Kidney tubule cell (primary cell): ENCODE measurements at places on chromosomes 12 and 14.

DNA sequence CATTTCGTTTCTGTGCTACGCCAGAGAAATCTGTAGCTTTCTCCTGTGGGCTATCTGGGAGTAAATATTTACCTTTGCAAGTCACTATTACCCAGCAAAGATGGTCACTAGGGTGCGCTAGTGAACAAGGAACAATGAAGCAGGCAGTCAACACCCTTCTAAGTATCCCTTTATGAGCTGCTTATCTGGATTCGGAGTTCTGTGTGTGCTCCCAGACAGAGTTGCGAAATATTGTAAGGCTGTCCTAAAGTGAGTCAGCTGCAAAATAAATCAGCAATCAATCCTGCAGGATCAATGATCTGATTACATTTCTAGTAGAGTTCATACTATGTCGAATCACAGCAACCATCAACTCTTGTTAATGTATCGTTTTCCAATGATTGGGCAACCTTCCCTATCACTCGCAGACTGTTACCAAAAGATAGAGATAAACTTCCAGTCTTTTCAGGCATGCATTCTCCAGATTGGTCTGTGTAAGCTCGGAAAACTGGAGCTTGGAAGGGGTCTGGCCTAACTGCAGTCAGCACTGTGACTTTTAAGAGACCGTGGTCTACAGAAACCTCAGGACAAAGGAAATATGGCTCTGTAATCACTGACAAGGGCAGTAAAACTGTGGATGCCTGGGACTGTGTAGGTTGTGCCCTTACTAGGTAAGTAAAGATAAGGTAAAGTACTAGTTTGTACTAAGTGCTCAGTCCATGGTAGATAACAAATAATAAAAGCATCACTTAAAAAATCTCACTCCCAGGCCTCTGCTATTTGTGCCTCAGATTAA, 133.5 kb downstream of the KCNK10 start:
- DNase-seq = peak; percentile 83

GRCh38 chr12:105100207-105100985, 7.1 kb upstream of the WASHC4 start:
- DNase-seq = peak; percentile 50

DNA sequence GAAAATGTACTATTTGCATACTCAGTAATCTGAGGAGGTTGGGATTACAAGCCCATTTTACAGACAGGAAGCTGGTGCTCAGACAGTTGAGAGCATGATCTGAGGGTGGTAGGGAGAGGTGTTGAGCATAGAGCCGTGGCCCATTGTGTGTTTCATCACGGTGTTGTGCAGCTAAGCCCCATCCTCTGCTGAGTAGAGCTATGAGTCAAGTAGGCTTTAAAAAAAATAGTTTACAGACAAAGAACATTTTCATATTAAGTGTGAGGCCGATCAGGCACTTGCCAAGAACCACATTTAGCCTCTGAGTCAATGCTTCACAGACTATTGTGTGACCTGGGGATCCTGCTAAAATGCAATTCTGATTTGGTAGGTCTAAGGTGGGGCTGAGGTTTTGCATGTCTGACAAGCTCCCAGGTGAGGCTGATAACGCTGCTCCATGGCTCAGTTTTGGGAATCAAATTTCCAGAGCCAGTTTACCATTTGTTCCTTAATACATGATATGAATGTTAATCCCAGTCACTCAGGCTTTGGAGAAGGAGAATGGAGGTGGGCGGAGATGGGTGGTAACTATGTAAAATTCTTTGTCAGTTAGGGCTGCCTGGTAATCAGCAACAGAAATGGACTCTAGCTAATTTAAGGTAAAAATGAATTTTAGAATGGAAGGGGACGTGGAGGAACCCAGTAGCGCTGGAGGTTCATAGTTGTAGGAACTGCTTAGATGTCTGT, 22.2 kb downstream of the ZNF664 start:
- DNase-seq = peak; percentile 66

DNA sequence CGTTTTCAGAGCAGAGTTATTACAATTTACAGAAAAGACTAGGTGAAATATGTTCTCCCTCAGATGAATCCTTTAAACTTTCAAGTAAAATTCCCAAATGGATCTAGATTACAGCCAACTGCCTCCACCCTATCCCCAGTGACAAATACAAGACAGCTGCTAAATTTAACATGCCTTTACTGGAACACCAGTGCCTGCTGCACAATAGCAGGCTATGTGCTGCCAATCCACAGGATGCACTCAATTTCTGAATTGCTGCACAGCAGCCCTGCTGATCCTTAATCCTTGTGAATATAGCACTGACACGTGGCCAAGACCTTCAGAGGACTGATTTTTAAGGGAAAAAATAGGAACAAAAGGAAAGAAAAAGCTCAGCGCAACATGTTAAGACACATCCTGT, 128.9 kb downstream of the CCER1 start:
- DNase-seq = no peak

GRCh38 chr12:69620921-69621320, 10.2 kb upstream of the LRRC10 start:
- no peak for DNase-seq
